Activated CD8-positive, alpha-beta memory T cell treated with anti-CD3 and anti-CD28 coated beads, Interleukin-2, amount 50 U/mL, for 4 hours (primary cell): ENCODE measurements at places on chromosomes 6 and 20.

DNA sequence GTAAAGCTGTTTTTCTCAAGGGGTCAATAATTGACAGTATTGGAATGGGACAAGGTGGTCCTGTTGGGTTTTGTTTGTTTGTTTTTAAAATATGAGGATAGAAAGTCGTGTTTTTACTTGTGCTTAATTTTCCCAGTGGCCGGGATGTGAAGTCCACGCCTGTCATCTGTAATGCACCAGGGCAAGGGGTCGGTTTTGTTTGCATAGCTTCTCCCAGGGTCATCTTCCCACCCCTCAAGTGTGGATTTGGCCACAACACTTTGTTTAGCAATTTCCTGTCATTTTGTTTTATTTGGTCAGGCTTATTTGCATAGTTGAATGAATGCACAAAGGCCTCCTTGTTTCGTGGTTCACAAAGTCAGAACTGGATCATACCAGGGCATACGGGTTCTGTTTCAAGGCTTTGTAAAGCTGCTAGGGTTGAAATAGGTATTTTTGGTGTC, 29.8 kb downstream of the SYNJ2 start:
- no peak for DNase-seq

- no peak for DNase-seq
These were observed 86.6 kb downstream of the ZFAND3 start for GRCh38 chr6:37906121-37906520.

DNA sequence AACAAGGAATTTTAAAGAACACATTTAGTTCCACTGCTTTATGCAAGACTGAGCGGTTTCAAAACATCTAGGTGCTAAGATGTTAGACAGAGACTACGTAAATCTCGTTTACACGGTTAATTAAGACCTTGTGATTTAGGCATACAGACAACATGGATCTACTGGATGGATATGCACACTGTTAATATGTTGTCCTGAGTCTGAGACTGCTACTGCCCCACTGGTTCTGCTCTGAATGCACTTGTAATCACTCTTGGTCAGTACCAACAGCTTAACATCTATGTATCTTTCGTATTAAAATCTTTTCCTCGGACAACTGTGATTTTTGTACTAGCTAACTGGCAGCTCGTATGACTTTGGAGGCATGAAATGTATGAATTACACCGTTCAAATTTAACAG, 3.1 kb downstream of the MAN1A1 start:
- DNase-seq: no peak

DNA sequence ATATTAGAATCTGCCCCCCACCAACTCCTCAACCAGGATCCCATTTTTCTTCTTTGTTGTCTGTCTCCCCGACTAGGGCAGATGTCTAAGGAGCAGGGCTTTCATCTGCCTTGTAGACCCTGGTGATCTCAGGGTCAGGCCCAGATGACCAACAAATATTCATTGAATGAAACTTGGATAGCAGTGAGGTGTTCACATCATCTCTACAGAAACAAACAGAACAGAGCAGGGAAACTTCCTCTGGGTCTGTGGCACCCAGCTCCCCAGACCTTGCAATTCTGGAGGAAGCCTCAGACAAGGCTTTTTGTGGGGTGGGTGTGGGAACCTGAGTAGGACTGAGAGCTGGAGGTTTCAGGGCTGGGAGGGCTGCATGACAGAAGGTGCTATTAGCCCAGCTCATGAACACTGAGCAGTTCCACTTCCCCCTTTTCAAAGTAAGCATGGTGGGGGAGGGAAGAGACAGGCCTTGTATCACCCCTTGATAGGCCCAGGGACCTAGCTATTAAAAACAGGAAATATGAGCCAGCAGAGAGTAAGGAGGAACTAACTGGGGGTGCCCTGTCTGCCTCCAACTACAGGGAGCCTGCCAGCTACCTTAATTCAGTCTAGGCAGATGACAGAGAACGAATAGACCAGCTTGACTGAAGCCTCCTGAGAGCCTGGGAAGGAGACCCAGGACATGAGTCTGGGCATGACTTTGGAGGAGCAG, 37.3 kb upstream of the TOP1 start:
- no peak for DNase-seq

DNA sequence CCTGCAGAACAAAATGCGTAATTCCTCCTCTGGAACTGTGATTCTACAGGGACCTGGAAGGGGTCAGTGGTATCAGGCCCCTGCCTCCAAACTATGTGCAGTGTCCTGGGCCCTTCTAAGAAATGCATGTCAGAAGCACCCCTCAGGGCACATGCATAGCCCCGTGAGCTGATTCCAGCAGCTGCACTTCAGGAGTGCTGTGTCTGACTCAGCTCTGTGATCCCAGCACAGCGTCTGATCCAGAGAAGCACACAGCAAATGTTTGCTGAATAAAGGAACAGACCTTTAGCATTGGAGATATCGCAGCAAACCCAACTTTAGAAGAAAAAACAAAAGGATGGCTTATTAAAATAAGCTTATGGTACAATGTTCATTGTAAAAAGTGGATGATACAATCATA, 15.8 kb upstream of the MAFB start:
- no peak for DNase-seq
